T47D (cell line): ENCODE measurements at places on chromosomes 5 and 9.

DNA sequence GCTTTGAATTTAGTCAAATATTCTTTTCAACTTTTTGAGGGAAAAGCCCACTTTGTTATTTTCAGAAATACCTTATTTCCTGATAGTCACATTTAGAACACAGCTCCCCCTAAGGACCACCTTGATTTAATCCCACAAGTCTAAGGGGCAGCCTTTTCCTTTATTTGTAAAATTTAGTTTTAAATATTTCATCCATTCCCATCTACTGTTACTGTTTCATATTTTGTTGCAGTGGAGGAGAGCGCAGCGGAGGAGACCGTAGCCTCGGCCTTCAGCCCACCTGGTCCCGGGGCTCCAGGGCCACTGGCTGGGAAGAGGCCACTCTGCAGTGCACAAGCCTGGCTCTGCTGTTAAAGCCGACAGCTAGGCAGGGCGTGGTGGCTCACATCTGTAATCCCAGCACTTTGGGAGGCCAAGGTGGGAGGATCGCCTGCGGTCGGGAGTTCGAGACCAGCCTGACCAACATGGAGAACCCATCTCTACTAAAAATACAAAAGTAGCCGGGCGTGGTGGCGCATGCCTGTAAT lies 19.6 kb downstream of the LPCAT1 start:
- DNase-seq: no peak

GRCh38 chr5:123080215-123080614 lies 8.8 kb upstream of the PRDM6 start:
- no peak for DNase-seq

DNA sequence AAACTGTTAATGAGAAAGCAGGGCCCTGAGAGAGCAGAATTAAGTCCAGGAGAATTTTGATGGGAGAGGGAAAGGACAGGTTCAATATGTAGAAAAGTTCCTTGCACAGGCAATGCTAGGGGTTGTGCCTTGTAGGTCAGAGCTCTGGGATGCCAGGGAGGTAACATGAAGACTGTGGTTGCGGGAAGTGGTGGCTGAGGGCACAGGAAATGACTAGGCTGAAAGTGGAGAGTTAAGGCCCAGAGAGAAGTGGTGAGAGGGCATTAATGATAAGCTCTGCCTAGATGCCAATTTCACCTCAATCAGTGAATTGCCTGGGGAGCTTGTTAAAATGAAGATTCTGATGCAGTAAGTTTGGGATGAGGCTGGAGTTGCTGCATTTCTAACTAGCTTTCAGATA lies 31.5 kb upstream of the PPP3R2 start:
- no peak for DNase-seq

DNA sequence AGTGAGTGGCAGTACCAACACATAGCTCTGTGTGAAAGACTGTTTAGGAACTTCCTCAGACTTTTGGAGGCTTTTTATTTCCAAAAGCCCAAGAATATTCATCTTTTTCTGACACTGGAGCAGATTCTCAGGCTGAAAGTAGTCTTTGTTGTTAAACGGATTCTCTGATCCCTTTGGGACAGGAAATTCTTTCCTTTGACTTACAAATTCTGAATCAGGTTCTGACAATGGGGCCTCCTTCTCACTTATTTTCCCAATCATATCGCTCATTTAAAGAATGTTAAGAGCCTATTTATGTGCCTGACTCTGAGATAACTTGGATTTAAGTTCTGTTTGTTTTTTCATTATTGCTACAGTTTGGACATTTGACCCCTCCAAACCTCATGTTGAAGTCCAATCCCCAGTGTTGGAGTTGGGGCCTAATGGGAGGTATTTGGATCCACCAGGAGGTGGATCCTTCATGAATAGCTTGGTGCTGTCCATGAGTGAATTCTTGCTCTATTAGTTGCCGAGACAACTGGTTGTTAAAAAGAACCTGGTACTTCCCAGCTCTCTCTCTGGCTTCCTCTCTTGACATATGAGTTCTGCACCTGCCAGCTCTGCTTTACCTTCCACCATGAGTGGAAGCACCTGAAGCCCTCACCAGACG lies 4.1 kb upstream of the ADGRV1 start:
- DNase-seq: no peak

GRCh38 chr5:73296772-73297171 lies 123.8 kb downstream of the TMEM174 start:
- DNase-seq: no peak

GRCh38 chr5:65919773-65920172 lies 6.6 kb upstream of the ERBIN start:
- no peak for DNase-seq

DNA sequence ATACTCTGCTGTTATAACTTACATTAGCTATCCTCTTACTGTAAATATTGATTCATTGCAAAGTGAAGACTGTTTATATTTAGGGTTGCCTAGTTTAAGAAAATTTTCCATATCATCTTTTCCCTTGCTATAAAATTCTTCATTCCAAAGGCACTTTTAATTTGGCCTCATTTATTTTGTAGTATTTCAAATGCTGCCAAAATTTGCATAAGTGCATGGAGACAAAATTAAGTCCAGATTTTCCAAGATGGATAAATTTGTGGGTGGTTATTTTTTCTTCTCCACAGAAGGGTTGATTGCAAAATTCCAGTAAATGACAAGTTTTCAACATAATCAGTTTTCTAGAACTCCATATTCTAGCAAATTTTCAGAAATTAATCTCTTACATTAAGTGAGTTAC lies 141.5 kb upstream of the MTAP start:
- DNase-seq: no peak
